GM20000 (cell line): ENCODE measurements at places on chromosomes 3 and 15.

- no peak for DNase-seq
Observed at GRCh38 chr15:98713585-98714001, 65.3 kb downstream of the IGF1R start.

GRCh38 chr15:42324308-42324707 is 35.0 kb upstream of the CAPN3 start:
- no peak for DNase-seq

- DNase-seq = no peak
Observed at GRCh38 chr15:38528294-38528693, 36.3 kb downstream of the RASGRP1 start.

DNA sequence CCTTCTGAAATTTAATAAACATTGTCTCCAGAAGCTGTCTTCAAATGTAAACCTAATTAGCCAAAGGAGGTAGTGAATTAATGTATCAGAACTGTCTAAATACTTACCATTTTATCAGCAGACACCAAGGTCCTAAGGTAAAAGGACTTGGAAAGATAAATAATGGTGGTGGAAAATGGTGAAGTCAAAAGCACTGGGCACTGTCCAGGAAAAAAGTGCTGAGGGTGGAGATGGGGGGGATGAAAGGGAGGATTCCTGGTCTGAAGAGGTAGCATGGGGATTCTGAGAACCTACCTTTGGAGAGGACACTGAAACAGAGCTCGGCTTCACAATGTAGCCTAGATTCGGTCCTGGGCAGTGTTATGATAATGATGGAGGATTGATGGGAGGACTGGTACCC is 149.0 kb upstream of the DPH6 start:
- no peak for DNase-seq

- no peak for DNase-seq
Observed at GRCh38 chr3:133476971-133477375, 77.1 kb downstream of the BFSP2 start.

DNA sequence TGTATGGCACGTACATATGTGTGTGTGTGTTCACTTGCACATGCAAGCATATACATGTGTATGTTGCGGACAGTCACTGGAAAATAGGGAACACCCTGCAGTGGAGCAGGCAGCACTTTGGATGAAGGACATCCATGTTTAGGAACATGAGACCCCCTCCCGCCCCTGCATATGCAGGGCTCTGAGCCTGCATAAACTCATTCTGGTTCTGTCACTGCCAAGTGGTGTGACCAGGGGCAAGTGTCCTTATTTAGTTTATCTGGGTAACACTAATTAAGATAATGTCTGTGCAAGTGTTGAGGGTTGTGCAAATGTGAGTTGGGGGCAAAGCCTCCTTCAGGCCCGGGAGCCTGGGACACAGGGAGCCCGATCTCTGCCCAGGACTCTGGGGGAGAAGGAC is 105.7 kb downstream of the CORO2B start:
- DNase-seq = no peak

DNA sequence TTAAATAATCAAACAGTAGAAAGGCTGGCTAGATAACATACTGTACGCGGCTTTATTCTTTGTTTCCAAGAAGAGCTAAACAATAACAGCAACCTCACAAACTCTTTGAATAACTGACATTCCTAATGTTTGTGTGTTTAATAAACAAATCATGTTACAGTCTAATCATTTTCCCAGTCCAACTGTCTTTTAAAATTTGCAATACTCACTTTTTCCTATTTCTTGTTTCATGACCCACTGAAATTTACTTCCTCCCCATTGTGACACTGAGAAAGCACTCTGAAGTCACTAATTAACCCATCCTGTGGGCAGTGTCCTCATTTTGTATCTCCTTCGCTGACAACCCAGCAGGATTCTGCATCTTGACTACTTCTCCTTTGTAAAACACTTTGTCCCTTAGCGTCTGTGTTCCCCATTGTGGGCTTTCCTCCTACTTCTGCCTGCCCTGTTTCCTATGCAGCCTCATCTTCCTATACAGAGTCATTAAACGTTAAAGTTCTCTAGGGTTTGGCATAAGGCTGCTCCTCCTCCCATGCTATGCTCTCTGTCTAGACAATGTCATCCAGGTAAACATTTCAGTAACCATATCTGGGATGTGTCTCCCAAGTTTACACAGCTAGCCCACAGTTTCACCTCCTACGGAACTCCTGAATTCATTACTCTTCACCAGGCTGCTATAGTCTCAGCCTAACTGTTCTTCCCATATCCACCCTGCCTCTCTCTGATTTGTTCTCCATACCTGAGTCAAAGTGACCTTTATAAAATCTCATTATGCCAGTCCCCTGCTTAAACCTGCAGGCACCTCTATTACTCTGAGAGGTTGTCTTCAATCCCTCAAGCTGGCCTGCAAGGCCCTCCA is 148.9 kb downstream of the GREM1 start:
- no peak for DNase-seq

GRCh38 chr3:35674451-35675109 is 35.3 kb downstream of the ARPP21 start:
- no peak for DNase-seq

- DNase-seq = peak; percentile 62
Observed at GRCh38 chr15:34366271-34367065, 528 bp downstream of the LPCAT4 start.

- DNase-seq = peak; percentile 62
Observed at GRCh38 chr15:48940508-48940907, 23.2 kb downstream of the SHC4 start.

- peak; percentile 58 for DNase-seq
Observed at GRCh38 chr3:52742418-52743041, 28.2 kb downstream of the NEK4 start.

GRCh38 chr3:127673191-127674100 is 694 bp downstream of the ABTB1 start:
- peak; percentile 71 for DNase-seq

DNA sequence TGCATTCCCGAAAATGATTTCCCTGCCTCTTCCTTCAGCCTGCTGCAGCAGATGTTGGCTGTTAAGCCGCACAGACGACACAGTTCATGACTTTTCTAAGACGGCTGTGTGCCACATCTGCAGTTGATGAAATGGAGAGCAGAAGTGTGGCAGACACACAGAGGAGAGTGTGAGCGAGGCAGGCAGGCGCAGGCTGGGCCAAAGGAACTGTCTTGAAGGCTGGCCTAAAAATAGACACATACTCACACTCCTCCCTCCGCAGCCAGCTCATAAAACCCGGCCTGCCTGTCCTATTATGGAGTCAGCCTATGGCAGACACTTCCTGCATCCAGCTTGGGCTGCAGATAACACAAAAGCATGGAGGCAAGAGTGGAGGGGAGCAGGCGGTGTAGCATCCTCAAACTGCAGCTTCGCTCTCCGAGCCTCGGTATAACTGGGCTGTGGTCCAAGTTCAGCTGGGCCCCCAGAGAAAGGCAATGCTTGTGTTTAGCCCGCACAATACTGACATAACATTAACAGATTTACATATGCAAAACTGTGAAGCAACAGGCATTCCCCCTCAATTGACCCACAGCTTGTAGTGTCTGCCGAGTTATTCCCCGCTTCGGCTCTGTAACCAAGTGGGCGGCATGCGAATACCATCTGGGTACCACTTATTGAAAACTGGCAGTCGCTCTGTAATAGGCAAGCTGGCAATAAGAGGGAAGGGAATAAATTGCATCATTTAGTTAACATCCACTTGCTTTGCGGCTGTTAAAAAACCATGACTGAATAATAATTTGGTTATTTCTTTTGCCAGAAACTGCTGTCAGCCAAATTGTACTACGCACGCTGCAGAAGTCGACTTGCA is 40.8 kb downstream of the FOXP1 start:
- no peak for DNase-seq

DNA sequence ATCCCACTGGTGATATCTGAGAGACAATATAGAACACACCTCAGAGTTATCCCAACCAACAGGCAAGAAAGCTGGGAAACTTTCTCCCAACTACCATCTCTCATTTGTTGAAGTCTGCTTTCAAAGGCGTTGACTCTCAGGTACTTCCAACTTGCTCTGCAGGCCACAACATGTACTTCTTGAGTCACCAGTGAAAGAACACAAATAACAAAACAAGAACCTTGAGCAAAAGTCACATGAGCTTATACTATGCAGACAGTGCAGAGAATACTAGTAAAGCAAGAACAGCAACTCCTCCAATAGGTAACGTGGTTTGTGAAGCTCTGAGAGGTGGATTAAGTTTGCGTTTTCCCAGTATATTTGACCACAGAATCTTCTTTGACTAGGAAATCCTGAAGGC is 20.6 kb downstream of the SNTN start:
- no peak for DNase-seq

DNA sequence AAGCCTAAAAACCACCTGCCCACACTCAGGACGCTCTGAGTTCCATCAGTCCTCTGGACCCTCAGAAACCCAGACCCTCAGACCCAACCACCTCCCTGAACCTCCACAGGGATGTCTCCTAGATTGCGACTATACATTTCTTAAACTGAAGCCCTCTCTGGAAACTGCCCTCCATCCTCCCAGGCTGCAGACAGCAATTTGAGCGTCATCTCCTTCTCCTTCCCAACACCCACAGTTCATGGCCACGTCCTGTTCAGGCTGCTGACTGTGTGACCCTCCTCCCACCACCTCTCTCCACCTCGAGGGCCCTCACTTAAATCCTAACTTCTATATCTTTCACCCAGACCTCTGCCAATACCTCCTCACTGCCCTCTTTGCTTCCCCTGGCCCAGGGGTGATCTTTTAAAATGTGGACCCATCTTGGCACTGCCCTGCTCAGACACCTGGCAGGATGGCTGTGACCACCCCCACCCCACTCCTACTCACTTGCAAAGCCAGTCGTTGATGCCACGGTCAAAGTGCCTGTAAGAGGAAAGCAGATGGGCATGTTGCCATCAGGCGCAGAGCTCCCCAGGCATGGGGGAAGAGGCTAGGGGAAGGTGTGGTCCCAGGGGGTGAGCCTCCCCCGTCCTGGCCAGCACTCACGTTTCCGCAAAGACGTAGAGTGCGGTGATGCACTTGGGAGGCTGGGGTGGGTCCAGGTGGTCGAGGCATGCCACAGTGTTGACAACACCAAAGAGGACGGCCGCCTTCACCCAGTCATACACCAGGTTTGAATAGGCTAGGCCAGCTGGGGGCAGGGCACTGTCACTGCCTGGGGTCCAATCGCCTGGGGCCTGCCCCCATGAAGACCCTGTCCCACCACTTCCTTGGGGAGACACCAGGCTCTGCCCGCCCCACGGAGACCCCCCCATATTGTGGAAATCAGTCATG is 6.0 kb downstream of the HHATL start:
- DNase-seq = no peak

DNA sequence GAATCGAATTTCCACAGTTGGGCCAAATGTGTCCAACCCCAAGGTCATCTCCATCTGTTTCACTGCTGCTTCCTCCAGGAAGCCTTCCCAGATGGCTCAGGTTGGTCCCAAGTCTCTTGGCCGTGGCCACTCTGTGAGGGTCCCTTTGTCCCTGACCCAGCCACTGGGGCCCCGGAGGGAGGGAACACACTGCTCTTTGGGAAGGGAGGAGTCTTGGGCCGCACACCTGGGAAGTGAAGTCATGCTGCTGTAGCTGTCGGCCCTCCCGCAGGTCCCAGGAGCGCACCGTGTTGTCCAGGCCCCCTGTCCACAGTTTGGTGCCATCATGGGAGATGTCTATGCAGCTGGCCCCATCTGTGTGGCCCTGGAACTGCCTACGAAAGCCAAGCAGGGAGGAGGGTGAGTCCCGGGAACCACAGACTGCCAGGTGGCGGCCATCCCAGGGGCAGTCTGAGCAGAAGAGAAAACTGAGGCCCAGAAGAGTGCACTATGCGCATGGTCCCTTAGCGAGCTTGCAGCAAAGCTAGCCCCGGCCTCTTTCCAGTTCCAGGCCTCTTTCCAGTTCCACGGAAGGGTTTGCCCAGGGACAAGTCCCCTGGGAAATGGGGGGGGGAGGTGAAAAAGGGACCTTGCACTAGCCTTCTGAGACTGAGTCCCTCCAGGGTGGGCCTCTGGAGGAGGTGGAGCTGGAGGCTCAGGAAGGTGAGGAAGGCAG is 44.6 kb downstream of the TLE3 start:
- no peak for DNase-seq

- DNase-seq = no peak
Observed at GRCh38 chr3:41243183-41243582, 43.9 kb downstream of the CTNNB1 start.

GRCh38 chr3:142226474-142226873 is 1.1 kb upstream of the GK5 start:
- DNase-seq = no peak

DNA sequence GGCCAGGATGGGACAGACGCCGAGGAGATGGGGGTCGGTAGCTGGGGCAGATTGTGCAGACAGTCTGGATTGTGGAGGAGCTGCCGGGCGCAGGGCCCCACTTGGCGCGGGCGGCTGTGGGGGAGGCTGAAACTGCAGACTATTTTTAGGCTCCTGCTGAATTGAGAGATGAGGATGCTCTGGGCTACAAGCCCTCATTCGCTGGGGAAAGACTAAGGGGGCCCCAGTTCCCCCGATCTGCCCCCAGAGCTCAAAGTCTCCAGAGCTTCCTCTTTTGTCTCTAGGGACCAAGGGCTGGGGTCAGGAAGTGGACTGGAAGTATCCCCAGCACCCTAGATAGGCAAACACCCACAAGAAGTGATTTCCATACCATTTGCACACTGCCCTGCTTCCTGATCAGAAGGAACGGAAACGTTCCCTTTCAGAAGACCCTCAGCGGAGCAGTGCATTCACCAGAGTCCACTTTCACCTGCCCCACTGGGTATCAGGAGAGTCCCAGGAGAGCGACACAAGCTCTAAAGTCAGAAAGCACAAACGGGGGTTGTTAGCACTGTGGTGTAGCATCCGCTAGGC is 29.7 kb downstream of the SEMA7A start:
- DNase-seq = peak; percentile 74

DNA sequence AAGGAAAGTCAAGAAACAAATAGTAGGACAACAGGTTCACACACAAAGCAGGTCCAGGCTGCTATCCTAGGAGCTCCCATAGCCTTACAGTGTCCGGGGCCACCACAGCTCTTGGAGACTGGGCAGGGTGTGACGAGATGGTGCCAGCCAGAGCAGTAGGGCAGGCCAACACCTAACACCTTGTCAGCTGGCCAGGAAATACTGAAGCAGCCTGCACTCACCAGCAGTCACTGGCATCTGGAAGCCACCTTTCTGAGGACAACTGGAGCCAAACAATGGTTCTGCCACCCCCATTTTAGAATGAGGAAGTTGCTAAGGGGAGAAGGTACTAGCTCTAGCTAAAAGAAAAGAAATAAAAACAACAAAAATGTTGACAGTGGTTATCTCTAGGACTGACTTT is 47.2 kb downstream of the CCDC12 start:
- DNase-seq = no peak

DNA sequence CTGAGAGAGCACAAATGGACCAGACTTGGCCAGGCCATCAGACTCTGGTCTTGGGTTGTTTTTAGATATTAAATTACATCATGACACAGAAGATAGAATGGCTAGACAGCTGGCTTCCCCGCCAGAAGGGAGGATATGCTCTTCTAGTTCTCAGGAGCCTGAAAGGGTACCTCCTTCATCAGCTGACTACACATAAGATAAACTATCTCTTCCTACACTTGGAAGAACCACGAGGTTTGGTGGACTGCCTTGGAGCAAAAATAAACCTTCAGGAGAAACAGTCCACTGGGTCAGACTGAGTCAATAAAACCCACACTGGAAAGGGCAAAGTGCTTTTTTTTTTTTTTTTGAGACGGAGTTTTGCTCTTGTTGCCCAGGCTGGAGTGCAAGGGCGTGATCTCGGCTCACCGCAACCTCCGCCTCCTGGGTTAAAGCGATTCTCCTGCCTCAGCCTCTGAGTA is 26.3 kb upstream of the DYNC1LI1 start:
- no peak for DNase-seq
